ENCODE measurements at places on chromosomes 4 and X.

DNA sequence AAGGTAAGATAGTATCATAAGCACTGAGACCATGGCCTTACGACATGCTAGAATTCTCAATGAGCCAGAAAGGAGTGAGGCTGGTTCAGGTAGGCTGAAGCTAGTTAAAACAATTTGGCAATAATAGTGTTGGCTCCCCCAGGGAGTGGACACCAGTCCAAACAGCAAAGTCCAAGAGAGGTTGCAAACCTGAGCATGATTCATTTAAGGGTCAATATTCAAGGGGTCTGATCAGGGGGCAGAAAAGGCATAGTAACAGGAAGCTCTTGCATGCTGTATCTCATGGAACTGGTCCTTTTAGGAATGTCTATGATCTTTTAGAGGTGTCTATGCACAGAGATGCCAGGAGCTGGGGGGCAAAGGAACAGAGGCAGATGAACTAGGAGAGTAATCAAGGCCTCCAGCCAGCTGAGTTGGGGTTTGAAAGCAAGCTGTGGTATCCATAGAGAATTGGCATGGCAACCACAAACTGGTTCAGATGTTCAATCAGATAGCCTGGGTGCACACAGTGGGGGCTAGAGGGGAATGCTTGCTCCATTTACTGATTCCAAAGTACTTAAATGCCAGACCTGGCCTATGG lies 5.1 kb downstream of the GJB1 start:
- no peak for DNase-seq

GRCh38 chr4:86841309-86841708 lies 7.9 kb downstream of the SLC10A6 start:
- no peak for DNase-seq

GRCh38 chr4:176981551-176981950 lies 188.8 kb upstream of the VEGFC start:
- no peak for DNase-seq

GRCh38 chrX:31060016-31060415 lies 11.8 kb downstream of the FTHL17 start:
- DNase-seq: no peak

- no peak for DNase-seq
These were observed 412.0 kb upstream of the ATOH1 start for GRCh38 chr4:93416344-93417128.

- DNase-seq: no peak
These were observed 15.5 kb downstream of the SMIM10L2A start for GRCh38 chrX:135436966-135437866.

GRCh38 chrX:41133551-41133950 lies 48.3 kb downstream of the USP9X start:
- DNase-seq: no peak

- DNase-seq: no peak
These were observed 93.3 kb downstream of the UGT8 start for GRCh38 chr4:114691865-114692264.

- DNase-seq: peak; percentile 6
These were observed 30.4 kb downstream of the KIT start for GRCh38 chr4:54687887-54688841.

DNA sequence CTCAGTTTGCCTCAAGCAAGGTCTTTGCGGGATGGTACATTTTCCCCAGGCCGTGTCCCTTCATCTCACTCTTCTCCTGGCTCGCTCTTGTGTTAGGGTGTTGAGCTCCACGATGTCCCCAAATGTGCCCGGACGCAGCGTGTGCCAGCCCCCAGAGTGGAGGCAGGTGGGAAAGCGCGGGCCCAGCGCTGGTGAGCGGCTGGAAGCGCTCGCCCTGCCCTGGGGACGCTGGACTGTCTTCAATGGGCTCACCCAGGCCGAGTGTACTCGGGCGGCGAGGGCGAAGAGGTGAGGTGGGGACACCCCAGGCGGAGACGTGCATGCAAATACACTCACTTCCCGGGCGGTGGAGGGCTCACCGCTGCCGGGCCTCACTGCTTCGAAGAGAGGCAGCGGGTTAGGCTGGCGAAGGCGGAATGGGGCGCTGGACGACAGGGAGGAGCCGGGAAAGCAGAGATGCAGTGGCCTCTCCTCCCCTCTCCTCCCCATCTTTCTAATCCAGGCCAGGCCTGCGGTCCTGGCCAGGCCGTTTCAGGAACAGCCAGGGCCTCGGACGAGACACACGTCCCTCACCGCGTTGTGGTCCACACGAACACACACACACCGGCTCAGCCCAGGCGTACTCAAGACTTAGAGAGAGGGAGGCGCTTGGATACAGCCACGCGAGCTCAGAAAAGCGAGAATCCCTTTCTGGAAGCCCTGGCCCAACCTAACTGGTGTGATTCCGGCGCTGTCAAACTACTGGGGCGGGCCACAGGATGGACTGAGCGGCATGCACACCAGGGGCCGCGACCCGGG lies 2.2 kb downstream of the NKX6-1 start:
- no peak for DNase-seq

DNA sequence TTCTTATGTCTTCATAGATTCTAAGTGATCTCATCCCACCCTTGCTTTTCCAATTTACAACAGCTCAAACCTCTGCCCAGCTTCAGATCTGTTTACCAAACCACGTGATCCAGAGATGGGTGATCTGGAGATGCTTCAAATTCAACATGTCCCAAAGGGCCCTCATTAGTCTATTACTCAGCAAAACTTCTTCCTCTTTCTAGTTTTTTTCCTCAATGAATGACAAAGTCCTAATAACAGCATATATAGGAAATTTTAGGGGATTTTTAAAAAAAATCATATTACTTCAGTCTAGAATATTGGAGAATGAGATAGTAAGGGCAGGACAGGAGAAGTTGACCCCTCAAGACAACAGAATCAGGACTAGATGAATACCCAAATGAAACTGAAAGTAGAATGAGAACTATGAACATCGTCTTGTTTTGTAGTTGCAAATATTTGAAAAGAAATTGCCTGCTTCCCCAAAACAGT lies 127.1 kb downstream of the CFAP299 start:
- no peak for DNase-seq

DNA sequence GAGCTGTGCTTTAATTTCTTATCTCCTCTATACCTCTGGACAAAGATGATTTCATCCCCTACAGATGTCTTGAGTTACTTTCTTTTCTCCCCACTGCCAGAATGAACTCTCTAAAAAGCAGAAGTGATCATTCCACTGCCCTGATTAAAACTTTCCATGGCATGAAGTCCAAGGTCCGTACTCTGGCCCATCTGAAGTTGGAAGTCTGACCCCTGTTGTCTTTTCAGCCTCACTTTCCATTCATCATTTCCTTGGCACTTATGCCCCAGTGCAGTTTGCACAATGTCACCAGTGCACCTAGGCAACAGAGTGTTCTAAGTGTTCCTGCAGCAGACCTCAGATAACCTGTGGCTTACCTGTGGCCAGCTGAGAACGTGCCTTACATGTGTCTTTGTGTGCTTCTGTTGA lies 242.4 kb downstream of the FRAS1 start:
- DNase-seq: no peak

- no peak for DNase-seq
These were observed at the start of gene PTCHD1 for GRCh38 chrX:23334848-23335599. Gene PTCHD1, plus strand, starts transcription at chrX:23334849. Its CDS starts 27 bp downstream, at chrX:23334876.

- peak; percentile 17 for DNase-seq
These were observed 14.5 kb upstream of the PRRG3 start for GRCh38 chrX:151680805-151681204.

GRCh38 chr4:98521486-98521885 lies 136.9 kb downstream of the TSPAN5 start:
- no peak for DNase-seq

Data from CD4-positive, alpha-beta T cell treated with Interleukin-6 at 100 ng/mL for 8 hours (primary cell).